HCEC 1CT (cell line): ENCODE measurements at places on chromosomes 7 and 10.

DNA sequence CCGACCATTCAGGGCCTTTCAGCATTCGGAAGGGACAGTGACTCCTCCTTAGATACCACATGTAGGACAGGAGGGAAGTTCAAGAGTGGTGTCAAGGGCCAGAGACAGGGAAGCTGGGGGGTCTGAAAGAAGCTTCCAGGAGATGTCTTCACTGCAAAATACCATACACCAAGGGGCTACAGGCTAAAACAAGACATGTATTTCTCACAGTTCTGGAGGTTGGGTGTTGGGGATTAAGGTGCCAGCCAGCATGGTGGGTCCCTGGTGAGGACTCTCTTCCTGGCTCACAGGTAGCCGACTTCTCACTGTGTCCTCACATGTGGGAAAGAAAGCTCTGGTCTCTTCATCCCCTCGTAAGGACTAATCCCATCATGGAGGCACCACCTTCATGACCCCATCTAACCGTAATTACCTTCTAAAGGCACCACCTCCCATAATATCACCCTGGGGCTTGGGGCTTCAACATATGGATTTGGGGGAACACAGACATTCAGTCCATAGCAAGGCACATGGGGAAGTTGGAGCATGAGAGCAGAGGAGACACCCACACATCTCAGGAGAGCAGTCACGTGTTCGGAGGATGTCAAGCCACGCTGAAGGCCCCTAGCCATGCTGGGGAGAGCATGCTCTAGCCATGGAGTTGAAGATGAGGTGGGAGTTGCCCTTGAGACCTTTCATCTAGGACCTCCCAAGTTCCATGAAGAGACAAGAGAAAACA, 73.9 kb upstream of the GDF10 start:
- no peak for DNase-seq

DNA sequence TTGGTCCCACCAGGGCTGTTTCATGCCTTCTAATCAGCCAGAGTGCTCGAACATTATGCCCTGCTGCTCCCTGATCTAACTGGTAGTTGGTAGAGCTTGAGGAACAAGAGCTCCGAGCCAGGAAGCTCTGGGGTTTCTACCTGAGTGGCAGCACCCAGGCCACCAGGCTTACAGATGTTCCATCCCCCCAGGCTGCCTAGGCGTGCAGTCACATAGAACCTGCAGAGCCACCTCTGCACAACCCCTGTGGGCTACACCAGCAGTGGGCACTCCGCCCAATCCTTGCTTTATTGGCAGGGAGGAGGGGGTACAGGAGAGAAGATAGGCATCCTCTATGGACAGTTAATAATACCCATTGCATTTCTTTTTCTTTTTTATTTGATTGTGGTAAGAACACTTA, 21.8 kb downstream of the MAP3K8 start:
- no peak for DNase-seq

- DNase-seq, result no peak
Measured at GRCh38 chr7:96169439-96169838, 152.5 kb downstream of the SLC25A13 start.

GRCh38 chr10:104374591-104374990, 21.0 kb downstream of the CFAP58 start:
- no peak for DNase-seq

DNA sequence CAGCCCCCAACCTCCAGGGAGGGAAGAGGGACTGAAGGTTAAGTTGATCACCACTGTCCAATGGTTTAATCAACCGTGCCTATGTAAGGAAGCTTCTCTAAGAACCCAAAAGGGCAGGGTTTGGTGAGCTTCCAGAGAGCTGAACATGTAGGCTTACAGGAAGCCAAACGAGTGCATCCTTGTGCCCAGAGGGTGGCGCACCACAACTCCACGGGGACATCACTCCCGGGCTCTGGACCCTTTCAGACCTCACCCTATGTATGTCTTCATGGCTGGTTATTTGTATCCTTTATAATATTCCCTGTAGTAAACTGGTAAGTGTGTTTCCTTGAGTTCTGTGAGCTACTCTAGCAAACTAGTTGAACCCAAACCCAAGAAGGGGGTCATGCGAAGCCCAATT, 11.5 kb upstream of the NFKB2 start:
- DNase-seq, result no peak

DNA sequence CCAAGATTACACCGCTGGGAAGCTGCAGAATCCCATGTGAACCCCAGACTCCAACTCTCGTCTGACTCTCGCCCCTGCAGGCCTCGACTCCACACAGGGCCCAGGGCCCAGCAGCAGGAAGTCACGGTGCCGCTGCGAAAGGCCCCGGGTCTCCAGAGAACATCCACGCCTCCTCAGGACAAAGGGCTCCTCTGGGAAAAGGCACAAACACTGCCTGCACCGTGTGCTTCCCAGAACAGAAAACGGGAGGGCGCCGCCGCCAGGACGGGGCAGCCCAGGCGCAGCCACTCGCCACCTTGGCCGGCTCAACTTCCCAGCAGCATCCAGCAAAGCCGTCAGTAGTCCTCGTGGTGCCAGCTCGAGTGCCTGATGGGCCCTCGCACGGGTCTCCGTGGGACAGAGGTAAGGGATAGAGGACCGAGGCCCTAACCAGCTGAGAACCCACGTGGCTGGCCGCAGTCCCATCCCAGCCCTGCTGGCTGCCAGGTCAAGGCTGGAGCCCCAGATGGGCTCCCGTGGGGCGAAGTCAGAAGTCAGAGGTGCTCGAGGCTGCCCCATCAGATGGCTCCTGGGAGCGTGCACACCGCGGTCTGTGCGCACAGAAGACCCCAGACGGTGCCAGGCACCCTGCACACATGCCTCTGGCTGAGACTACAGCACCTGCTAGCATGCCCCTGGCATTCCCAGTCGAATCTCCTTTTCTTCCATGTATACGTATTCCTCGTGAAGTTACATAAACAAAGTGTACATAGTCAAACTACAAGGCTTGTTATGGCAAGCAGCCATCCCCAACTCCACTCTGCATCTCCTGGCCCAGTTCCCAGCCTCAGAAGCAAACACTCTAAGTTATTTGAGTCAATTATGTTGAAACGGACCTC, 60.2 kb downstream of the MAD1L1 start:
- DNase-seq, result peak; percentile 85

DNA sequence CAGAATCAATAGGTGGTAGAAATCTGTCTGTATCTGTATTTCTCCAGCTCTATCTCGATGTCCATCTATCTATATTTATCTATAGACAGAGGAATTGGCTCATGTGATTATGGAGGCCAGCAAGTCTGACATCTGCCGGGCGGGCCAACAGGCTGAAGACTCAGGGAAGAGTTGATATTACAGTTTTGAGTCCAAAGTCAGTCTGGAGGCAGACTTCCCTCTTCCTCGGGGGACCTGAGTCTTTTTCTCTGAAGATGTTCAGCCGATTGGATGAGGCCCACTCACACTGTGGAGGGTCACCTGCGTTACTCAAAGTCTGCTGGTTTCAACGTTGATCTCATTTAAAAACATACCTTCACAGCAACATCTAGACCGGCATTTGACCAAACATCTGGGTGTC, 98.7 kb downstream of the RAMP3 start:
- DNase-seq, result no peak
